ENCODE measurements at places on chromosomes 3 and 15. TPM values are rescaled to one million over a fixed set of nuclear protein-coding genes. Genes with fewer than 3 reads are reported as not detected.

ENTPD3 gene
- not detected for total RNA-seq

FSIP1 gene
- total RNA-seq = 0.68 TPM

AGTR1 gene
- total RNA-seq = not detected

CLDN16 gene
- not detected for total RNA-seq

TLR9 gene
- total RNA-seq = 1.6 TPM

CHRNA3 gene
- not detected for total RNA-seq

HESX1 gene
- not detected for total RNA-seq

COLQ gene
- total RNA-seq = 4.1 TPM

P2RY12 gene
- not detected for total RNA-seq

LMCD1 gene
- total RNA-seq = 0.31 TPM

ARGFX gene
- not detected for total RNA-seq

MYD88 gene
- total RNA-seq = 68.5 TPM

FBN1 gene
- 0.75 TPM for total RNA-seq

TRA2B gene
- total RNA-seq = 243 TPM

PLD1 gene
- total RNA-seq = 1.0 TPM

PRR20G gene
- total RNA-seq = not detected

TMEM266 gene
- not detected for total RNA-seq

ASB14 gene
- not detected for total RNA-seq

USP50 gene
- total RNA-seq = 0.54 TPM

CPNE4 gene
- not detected for total RNA-seq

GATM gene
- 2.9 TPM for total RNA-seq

ACOX2 gene
- not detected for total RNA-seq

NANOGP8 gene
- not detected for total RNA-seq

THRB gene
- total RNA-seq = not detected

AP4E1 gene
- total RNA-seq = 16.5 TPM

CCDC174 gene
- total RNA-seq = 28.3 TPM

RPP25 gene
- total RNA-seq = 3.5 TPM

SAMMSON gene
- total RNA-seq = not detected

FRMD5 gene
- not detected for total RNA-seq

MESP1 gene
- total RNA-seq = 1.8 TPM

GUCA1C gene
- total RNA-seq = not detected

SLC9A9 gene
- 9.9 TPM for total RNA-seq

RBM15B gene
- 30.5 TPM for total RNA-seq

COL6A5 gene
- not detected for total RNA-seq

PPIP5K1 gene
- total RNA-seq = 36.8 TPM

SHC4 gene
- 0.23 TPM for total RNA-seq

MBD4 gene
- 57.6 TPM for total RNA-seq

TRH gene
- total RNA-seq = not detected

SPTBN5 gene
- total RNA-seq = 1.6 TPM

TMEM212 gene
- not detected for total RNA-seq

CPEB1 gene
- 0.74 TPM for total RNA-seq

DPP8 gene
- 48.7 TPM for total RNA-seq

HIGD1A gene
- 44.5 TPM for total RNA-seq

SLC12A8 gene
- 0.79 TPM for total RNA-seq

ANO10 gene
- total RNA-seq = 10.8 TPM

KCNAB1 gene
- total RNA-seq = 0.09 TPM

ZPLD1 gene
- total RNA-seq = not detected

CDC25A gene
- total RNA-seq = 14.7 TPM

RHCG gene
- total RNA-seq = not detected

GALNT15 gene
- total RNA-seq = not detected

RBP2 gene
- not detected for total RNA-seq

ATP10A gene
- 57.9 TPM for total RNA-seq

LMOD3 gene
- total RNA-seq = not detected

SMCO1 gene
- not detected for total RNA-seq

PLIN1 gene
- 0.61 TPM for total RNA-seq

MOBP gene
- total RNA-seq = not detected

XPC gene
- total RNA-seq = 53.3 TPM

ZNF80 gene
- total RNA-seq = 5.1 TPM

MCF2L2 gene
- 6.5 TPM for total RNA-seq

Measured in activated naive CD8-positive, alpha-beta T cell treated with anti-CD3 and anti-CD28 coated beads, Interleukin-2, amount 10 ng/mL, durations not matched to agents 7 days and 5 days (primary cell).